Activated naive CD4-positive, alpha-beta T cell treated with anti-CD3 and anti-CD28 coated beads for 36 hours (primary cell): ENCODE measurements at places on chromosomes 3 and 15. TPM values are rescaled to one million over a fixed set of nuclear protein-coding genes. Genes with fewer than 3 reads are reported as not detected.

CPNE9 gene
- total RNA-seq, result not detected

KCNMB3 gene
- total RNA-seq, result 0.29 TPM

PAQR5 gene
- total RNA-seq, result not detected

NPAP1 gene
- not detected for total RNA-seq

ULK4 gene
- total RNA-seq, result 8.5 TPM

ZBBX gene
- total RNA-seq, result not detected

GABRB3 gene
- total RNA-seq, result not detected

P2RY13 gene
- not detected for total RNA-seq

CHST13 gene
- total RNA-seq, result not detected

BOC gene
- 0.29 TPM for total RNA-seq

STAC gene
- total RNA-seq, result not detected

ZIC1 gene
- total RNA-seq, result not detected

LRTM1 gene
- not detected for total RNA-seq

IL12A gene
- total RNA-seq, result not detected

MAGEF1 gene
- 17.4 TPM for total RNA-seq

EFCAB12 gene
- total RNA-seq, result 0.37 TPM

SNTN gene
- not detected for total RNA-seq

KCNH8 gene
- not detected for total RNA-seq

LNP1 gene
- 2.2 TPM for total RNA-seq

HHATL gene
- not detected for total RNA-seq

FRMD5 gene
- 0.37 TPM for total RNA-seq

TGM5 gene
- total RNA-seq, result not detected

TMEM45A gene
- total RNA-seq, result 0.22 TPM

USP50 gene
- total RNA-seq, result not detected

KBTBD8 gene
- 7.4 TPM for total RNA-seq

C3orf52 gene
- total RNA-seq, result 3.1 TPM

MNS1 gene
- total RNA-seq, result 0.67 TPM

IL16 gene
- total RNA-seq, result 38.8 TPM

CX3CR1 gene
- total RNA-seq, result not detected

TTLL13 gene
- total RNA-seq, result 0.15 TPM

STRA6 gene
- not detected for total RNA-seq

FBXO22 gene
- total RNA-seq, result 99.6 TPM

C3orf22 gene
- not detected for total RNA-seq

C3orf70 gene
- not detected for total RNA-seq

HACD2 gene
- 25.9 TPM for total RNA-seq

SLC28A1 gene
- not detected for total RNA-seq

GYG1 gene
- total RNA-seq, result 13.9 TPM

BBX gene
- total RNA-seq, result 43.1 TPM

CCR8 gene
- not detected for total RNA-seq

PAK6 gene
- total RNA-seq, result not detected

HHLA2 gene
- 0.22 TPM for total RNA-seq

PIF1 gene
- 43.9 TPM for total RNA-seq

SEMA3G gene
- total RNA-seq, result not detected

GOLGA8G gene
- total RNA-seq, result not detected

EPHB3 gene
- total RNA-seq, result not detected

SST gene
- total RNA-seq, result not detected

ACKR2 gene
- 0.42 TPM for total RNA-seq

SERINC4 gene
- total RNA-seq, result 0.14 TPM

DAZL gene
- not detected for total RNA-seq

SNX22 gene
- total RNA-seq, result 0.19 TPM

ACP3 gene
- total RNA-seq, result not detected

DZIP1L gene
- not detected for total RNA-seq

SPATA12 gene
- total RNA-seq, result not detected

QRICH1 gene
- 100 TPM for total RNA-seq
